Left renal pelvis (tissue), 4 donors: ENCODE measurements at places on chromosomes 11 and 22. TPM values are rescaled to one million over a fixed set of nuclear protein-coding genes. Genes with fewer than 3 reads are reported as not detected.

GRCh38 chr11:131025421-131026125 is 109.3 kb upstream of the SNX19 start:
- no peak for DNase-seq

- DNase-seq = no peak
Observed at GRCh38 chr11:15692739-15693138, 578.0 kb downstream of the INSC start.

DNA sequence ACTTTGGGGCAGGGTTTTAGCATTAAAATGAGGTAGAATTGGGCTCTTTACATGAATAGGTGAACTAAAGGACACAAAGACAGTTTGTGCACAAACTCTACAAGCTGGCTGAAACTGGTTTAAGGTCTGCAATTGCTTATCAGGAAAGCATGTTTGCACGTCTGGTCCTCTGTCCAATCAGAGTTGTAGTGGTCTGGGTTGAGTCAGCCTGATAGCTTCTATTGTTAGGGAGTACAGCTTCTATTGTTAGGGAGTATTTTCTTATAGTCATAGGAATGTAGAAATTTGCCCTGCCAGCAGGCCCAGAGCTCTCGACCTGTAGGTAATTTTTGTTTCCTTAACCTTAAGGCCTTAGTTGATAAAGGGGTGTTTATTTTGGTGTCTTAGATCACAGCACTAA is 1422.4 kb downstream of the LRRC4C start:
- DNase-seq = no peak

DNA sequence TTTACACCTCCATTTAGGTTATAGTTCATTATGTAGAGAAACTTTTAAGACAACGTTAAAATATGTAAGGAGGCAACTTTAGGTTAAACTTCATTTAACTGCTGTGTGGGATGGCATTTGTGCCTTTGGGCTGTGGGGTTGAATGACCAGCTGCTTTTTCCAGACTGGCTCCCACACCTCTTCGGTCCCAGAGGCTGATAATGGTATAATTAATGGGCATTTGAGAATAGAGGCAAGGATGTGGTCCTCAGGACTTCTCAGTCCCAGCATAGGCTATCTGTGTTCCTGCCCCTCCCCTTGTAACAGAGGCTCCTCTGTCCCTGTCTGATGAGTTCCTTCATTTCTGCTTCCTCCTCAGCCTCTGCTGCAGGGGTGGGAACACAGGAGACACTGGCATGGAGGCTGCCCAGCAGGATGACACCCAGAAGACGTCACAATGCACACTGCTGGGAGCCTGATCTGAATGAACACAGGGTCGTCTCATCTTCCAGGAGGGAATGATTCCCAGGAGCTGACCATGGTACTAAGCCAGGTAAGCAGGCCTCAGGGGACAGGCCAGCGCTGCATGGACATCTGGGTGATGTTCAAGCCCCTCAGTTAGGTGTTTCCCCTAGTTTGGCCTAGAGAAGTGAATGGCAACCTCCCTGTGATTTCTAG is 17.1 kb upstream of the GNAZ start:
- DNase-seq = no peak

The SUN2 gene
- 52.4 TPM for polyA plus RNA-seq

The NCF4 gene
- 2.0 TPM for polyA plus RNA-seq

The FDXACB1 gene
- polyA plus RNA-seq = 5.9 TPM

The TRIM49 gene
- not detected for polyA plus RNA-seq
